ENCODE measurements at places on chromosomes 16 and 17.

DNA sequence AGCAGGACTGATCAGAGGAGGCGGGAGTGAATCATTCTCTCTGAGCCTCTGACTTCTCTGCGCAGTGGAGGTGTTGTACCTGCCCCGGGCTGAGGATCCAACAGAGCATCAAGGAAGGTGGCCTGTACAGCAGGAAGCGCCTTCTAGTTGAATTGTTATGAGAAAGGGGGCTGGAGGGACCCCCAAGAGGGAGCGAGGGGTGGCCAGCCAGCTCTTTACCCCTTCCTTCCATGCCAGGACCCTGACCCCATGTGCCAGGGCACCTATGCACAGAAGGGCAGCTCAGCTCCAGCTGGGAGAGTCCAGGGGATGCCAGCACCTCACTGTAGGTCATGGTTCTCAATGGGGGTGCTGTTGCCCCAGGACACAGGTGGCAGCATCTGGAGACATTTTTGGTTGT lies 149.3 kb downstream of the SDK2 start:
- no peak for DNase-seq

DNA sequence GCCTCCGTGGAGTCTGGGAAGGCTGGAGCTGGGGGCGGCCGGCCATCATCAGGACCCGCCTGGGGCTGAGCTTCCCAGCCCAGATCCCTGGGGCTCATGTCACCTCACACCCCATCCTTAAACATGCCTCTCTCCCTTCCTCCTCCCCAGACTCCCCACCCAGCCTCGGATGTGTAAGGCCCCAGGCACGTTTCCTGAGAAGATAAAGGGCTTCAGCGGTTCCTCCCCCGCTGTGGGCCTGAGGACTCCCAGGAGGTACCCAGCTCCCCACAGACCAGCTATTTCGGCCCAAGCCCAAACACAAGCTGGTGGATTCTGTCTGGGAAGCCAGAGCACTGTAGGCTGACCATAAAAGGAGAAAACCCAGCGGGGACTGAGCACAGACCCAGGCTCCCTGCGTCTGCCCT lies 49.2 kb downstream of the MYH11 start:
- DNase-seq = no peak

GRCh38 chr17:47275245-47275984 lies 21.8 kb downstream of the ITGB3 start:
- no peak for DNase-seq

DNA sequence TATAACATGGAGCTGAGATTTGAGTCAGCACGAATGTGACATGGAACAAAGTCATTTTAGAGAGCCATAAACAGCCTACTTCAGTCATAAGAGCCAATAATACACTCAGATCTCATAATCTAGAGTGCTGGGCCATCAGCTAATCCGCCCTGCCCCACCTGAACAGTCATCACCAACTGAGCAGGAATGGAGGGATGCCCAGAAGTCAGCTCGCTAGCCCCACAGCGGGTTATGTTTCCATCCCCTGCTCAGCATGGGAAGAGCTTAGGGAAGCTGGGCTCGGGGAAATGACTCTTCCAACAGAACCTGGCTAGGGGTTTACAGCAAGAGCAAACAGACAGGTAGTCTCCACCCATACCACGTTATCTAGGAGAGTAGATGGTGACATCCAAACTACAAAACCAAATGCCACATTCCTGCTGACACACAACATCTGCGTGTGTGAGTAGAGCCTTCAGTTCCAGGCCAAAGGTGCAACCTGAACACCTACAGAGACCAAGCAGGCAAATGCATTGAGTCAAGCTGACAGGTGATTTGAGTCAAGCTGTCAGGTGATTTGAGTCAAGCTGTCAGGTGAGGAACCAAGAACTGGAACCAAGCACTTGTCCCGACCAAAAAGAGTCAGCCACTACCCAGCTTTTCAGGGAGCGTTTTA lies 2.0 kb downstream of the TMEM11 start:
- no peak for DNase-seq

DNA sequence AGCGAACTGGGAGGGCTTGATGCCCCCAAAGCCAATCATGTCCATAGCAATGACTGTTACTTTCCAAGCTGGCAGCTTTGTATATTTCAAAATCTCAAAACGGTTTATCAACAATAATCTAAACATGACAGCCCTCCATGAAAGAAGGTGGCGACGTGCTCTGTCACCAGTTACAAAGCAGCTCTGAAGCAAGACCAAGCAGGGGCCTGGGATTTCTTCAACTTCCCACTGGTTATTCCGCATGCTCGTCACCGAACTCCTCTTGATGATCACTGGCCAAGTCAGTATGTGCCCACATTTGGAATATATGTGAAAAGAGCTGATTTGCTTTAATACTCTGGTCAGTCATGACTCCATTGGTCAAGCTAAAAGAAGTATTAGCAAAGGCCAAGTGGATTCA lies 175.6 kb downstream of the VPS53 start:
- DNase-seq = no peak

DNA sequence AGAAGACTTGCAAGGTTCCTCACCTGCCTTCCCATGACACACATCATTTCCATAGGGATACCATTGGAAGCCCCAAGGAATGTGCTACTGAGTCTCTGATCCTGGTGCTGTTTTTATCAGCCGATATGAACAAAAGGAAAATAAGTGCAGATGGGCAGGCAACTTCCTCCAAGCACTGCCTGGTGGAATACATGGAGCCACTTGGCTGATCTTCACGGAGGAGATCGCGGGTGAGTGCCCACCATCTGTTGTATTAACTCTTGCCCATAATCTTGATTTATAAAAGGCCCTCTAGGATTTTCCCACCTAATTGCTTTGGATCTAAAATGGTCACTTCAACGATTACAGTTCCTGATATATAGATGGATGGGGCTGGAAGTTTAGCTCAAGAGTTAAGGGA lies 24.7 kb upstream of the CDRT15 start:
- DNase-seq = no peak

DNA sequence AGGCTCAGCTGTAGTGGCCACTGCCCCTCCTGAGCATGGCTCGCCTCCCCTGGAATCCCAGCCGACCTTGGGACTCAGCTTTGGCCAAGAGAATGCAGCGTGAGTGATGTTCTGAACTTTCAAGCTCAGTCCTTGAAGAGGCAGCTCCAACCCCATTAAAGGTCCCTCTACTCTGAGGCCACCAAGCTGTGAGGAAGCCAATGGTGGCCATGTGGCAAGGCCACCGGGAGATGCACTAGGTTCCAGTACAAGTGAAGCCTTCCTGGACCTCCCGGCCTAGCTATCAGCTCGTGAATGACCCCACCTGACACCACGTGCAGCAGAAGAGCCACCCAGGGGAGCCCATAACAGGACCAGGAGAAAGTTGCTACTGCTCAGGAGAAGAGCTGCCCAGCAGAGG lies 81.7 kb upstream of the GNG13 start:
- no peak for DNase-seq

- no peak for DNase-seq
Measured at GRCh38 chr17:1977583-1978395, 47.3 kb downstream of the RTN4RL1 start.

DNA sequence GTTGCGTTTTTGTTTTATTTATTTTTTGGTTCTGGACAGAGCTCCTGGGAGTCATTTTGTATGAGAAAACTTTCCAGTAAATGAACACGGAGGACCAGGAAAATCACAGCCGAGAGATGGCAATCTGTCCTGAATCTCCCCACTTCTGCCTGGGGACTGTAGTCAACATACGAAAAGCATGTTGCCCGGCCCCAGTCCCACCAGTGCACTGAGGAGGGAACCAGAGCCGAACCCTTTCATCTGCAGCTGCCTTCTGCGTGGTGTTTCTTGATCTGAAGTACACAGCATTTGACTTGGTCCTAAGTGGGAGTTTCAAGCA lies 18.9 kb downstream of the SNX11 start:
- DNase-seq = no peak

DNA sequence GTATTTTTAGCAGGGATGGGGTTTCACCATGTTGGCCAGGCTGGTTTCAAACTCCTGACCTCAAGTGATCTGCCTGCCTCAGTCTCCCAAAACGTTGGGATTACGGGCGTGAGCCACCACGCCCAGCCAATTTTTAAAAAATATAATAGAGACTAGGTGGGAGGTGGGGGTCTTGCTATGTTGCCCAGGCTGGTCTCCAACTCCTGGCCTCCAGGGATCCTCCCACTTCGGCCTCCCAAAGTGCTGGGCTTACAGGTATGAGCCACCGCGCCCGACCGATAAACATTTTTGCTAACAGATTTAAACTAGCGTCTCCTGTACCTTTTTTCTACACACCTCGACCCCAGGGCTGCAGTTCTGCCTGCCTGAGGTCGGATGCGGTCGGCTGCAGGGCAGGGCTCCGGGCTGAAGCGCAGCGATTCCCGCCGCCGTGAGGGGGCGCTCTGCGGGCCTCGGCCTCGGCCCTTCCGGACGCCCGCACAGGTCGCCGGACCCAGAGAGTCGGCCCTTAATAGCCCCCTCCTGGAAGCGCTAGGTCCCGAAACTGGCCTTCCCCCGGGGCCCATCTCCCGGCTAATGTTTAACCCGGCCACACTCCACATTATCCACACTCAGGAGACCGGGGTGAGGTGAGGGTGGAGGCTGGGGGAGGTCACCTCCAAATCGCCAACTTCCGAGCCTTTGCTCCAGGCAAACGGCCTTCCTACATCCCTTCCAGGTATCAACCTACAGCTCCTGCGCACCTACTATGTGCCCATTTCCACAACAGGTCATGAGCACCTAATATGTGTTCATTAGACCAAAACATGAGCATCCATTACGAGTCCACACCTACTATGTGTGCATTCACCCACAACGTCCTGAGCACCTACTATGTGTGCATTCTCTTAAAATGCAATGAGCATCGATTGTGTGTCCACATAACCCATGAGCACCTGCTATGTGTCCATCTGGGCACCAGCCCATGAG lies 2.0 kb upstream of the GLIS2 start:
- no peak for DNase-seq

DNA sequence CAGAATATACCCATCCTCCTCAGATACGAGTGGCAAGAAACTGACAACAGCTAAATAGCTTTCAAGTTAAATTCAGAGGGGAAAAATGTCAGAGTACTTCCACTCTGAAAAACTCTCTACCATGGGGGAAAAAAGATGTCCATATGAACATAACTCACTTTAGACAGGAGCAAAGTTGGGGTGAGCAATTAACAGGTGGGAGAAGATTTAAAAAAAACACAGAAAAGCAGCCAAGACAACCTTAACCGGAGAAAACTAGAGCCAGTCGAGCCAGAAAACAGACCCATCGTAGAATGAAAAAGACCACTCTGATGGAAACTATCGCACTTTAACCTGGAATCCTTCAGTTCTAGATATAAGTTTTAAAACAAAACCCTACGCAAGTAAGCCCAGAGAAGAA lies 833 bp downstream of the TERF2 start:
- DNase-seq = no peak

DNA sequence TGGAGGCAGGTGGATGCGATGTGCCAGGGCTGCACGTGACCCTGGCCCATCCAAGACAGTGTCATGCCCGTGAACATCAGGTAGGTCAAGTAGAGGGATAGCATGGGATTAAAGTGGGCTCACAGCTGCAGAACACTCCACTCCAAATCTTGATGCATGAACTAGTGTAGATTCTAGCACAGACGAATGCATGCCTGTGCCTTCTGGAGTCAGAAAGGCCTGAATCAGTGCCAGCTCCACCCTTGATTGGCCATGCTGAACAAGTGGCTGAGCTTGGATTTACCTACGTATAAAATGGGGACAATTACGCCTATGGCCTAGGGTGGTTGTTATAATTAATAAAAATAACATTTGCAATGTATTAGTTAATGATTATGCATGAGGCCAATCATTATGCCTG lies 10.6 kb downstream of the IRX3 start:
- no peak for DNase-seq
